Karpas-422 (cell line): ENCODE measurements at places on chromosomes 1 and 21.

- no peaks in the 10 kb centered on the region for H3K36me3 ChIP-seq
- H3K4me3 ChIP-seq = no peak overlapping the region
- no peak for DNase-seq
Observed at GRCh38 chr1:67942274-67942673, 108.2 kb downstream of the DIRAS3 start.

DNA sequence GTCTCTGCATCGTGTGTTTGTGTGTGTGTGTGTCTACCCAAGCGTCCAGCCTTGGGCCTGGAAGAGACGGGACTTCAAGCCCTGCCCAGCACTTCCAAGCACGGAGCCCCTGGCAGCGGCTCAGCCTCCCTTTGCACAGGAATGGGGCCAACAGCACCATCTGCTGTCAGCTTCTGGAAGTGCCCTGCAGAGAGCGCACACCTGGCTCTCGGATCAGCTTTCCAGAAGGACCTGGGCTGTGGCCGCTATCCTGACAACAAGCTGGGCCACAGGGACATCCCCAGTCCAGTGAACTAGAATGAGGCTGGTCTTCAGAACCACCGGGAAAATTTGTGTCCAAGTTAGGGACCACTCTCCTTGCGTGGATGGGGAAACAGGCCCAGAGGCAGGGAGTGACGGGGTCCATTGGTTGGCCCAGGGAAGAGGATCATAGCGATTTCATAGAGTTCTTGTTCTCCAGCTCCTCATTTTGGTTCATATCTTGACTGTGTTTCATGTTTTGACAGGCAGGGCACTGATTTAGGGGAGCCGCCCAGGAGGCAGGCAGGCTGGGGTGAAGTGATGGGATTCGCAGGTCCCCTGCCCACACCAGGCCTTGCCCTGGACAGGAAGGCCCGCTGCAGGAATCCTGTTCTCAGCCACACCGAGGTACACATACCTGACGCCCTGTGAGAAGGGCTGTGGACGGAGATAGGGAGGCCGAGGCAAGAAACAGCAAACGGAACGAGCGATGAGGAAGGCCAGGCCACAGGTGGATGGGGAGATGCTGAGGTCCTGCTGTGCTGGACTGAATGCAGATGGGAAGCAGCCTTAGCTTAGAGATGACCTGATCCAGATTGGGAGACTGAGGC lies 38.4 kb downstream of the TAS1R2 start:
- H3K27me3 ChIP-seq = no peaks in the 10 kb centered on the region
- no peak overlapping the region for H3K4me3 ChIP-seq
- peak; percentile 80 for DNase-seq
- no peaks in the 10 kb centered on the region for H3K36me3 ChIP-seq
- no peak overlapping the region for H3K27ac ChIP-seq
- H3K4me1 ChIP-seq = no peaks in the 10 kb centered on the region

- DNase-seq = no peak
- H3K27ac ChIP-seq = no peak overlapping the region
- no peak overlapping the region for H3K4me3 ChIP-seq
- H3K27me3 ChIP-seq = no peaks in the 10 kb centered on the region
- no peaks in the 10 kb centered on the region for H3K4me1 ChIP-seq
- no peaks in the 10 kb centered on the region for H3K36me3 ChIP-seq
Observed at GRCh38 chr1:55623311-55623710, 408.1 kb upstream of the USP24 start.

GRCh38 chr21:41678016-41678923 lies 88.6 kb downstream of the RIPK4 start:
- no peak overlapping the region for H3K4me3 ChIP-seq
- H3K4me1 ChIP-seq = no peaks in the 10 kb centered on the region
- no peaks in the 10 kb centered on the region for H3K27me3 ChIP-seq
- no peaks in the 10 kb centered on the region for H3K36me3 ChIP-seq
- no peak overlapping the region for H3K27ac ChIP-seq
- DNase-seq = no peak

- no peak for DNase-seq
- H3K4me3 ChIP-seq = no peak overlapping the region
- H3K27me3 ChIP-seq = no peaks in the 10 kb centered on the region; the same call in 1 of the 2 replicates
- H3K36me3 ChIP-seq = no peaks in the 10 kb centered on the region
- H3K4me1 ChIP-seq = no peaks in the 10 kb centered on the region
Observed at GRCh38 chr1:156407344-156407743, 38.3 kb downstream of the RHBG start.
